Naive thymus-derived CD4-positive, alpha-beta T cell (primary cell): ENCODE measurements at places on chromosomes 1 and 21. TPM values are rescaled to one million over a fixed set of nuclear protein-coding genes. Genes with fewer than 3 reads are reported as not detected.
A peak's percentile ranks its signal among the peaks of the same experiment; 100 is the strongest.

DNA sequence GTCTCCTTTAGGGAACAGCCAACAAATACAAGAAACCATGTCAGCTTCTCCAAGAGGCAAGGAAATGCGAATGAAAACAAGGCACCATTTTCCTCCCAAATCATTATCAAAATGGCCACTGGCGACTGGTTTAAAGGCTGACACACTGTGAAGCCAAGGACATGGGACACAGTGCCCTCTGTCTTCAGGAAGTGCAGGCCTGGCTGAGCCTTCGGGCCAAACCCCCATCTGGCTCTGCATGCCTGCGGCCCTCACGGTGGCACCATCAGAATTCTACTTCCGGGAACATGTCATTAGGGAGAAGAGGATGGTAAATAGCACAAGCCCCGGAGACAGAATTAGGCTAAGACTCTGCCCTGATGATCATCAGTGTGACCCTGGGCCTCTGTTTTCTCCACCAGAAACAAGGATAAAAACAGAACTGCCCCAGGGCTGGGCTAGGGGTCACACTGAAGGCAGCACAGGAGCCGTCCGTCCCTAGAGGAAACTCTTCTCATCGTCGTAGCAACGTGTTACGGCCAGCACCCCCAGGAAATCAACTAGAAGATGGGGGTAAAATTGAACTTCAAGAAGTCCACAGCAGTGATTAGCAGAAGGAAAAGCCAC lies 103.5 kb downstream of the NPHP4 start:
- no peak overlapping the region for H3K27ac ChIP-seq
- no peaks in the 10 kb centered on the region for H3K4me1 ChIP-seq
- no peak overlapping the region for H3K4me3 ChIP-seq
- no peaks in the 10 kb centered on the region for H3K36me3 ChIP-seq
- no peak for DNase-seq

DNA sequence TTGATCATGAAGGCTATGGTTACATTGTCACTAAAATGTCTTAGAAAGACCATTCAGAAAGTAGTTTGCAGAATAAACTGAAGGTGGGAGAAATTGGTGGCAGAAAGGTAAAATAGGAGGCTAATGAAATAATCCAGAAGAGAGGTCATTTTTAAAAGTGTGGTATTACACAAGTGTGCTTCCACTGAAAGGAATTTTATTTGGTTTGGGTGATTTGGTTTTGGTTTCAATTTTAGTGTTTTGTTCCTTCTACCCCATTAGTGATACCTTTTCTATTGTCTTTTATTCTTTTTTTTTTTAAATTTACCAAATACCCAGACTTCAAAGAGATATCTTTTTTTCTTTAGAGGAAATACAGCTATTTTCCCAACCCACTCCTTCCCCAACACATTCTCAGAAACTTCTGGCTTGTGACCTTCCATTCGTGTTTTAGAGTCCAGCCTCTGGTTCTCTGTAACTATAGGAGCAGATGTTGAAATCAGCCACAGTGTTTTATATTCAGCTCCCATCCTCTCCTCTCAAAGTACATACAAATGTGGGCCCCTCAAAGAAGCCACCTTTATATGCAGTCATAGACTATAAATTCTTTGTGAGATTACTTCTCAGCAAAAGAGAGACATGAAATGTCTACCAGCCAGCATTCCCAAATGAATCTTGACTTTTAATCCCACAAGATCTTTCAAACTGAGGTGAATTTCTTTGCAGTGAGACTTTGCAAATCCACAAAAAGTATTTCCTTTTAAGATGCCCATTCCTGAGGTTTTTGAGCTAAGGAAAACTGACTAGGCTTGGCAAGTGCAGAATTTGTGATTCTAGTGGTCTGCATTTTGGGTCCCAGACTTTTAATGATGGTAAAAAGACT lies 42.0 kb upstream of the PALMD start:
- no peak overlapping the region for H3K4me3 ChIP-seq
- no peak overlapping the region for H3K27ac ChIP-seq
- H3K27me3 ChIP-seq = no peaks in the 10 kb centered on the region
- DNase-seq = no peak
- H3K36me3 ChIP-seq = no peaks in the 10 kb centered on the region

GRCh38 chr1:107952989-107953388 lies 12.0 kb downstream of the VAV3 start:
- H3K27ac ChIP-seq = no peak overlapping the region
- no peak for DNase-seq
- no peaks in the 10 kb centered on the region for H3K27me3 ChIP-seq
- no peaks in the 10 kb centered on the region for H3K36me3 ChIP-seq

The ZNF648 gene
- not detected in 2 replicates for total RNA-seq

DNA sequence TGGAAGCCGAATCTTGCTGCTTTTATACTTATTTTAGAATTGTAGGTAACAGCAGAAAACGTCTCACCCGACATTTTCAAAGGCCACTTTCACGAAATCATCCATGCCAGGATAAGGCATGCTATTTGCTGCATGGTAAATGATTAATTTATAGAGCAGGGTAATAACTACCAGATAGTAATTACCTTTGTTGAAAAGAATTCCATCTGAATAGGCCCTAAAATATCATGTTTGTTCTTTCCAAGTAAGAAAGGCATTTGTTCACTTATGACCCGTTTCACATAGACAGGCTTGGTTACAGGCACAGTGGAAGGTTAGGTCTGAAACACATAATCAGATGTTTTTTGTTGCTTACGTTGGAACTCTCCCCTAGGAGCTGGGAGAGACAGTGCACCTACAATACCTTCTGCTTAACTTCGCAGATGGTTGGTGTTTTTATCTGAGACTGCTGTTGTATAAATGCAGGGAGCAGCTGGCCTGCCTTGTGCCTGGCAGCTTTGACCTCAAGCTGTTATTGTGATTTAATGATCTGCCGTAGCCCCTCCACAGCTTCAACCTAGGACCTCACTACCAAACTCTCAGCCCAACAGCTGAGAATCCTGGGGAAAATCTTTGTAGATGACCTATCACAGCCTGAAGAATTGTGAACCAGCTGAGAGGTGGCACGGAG lies 1.6 kb downstream of the SLC44A3 start:
- H3K27me3 ChIP-seq = peaks cover 5% of the 10 kb centered on the region
- no peak for DNase-seq
- no peaks in the 10 kb centered on the region for H3K4me1 ChIP-seq
- no peak overlapping the region for H3K4me3 ChIP-seq

The RGS4 gene
- not detected for total RNA-seq

DNA sequence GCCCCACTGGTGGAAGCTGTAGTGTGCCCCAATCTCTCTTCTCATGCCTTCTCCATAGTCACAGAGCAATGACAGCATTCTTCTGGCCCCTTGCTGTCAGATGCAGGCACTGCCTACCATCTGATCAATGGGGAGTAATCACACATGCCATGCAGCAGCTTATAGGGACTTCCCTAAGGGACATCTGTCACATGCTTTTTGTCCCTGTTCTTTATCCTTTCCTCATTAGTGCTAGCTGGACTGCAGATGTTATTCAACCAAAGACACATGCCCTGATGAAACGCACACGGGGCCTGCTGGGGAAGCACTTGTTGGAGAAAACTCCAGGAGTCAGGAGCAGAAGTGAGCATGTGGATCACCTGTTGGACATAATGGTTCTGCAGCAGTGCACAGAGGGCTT lies 108.7 kb downstream of the KCNJ15 start:
- DNase-seq = no peak
- no peaks in the 10 kb centered on the region for H3K36me3 ChIP-seq
- H3K4me1 ChIP-seq = no peaks in the 10 kb centered on the region
- H3K27me3 ChIP-seq = no peaks in the 10 kb centered on the region
- no peak overlapping the region for H3K27ac ChIP-seq
- no peak overlapping the region for H3K4me3 ChIP-seq

DNA sequence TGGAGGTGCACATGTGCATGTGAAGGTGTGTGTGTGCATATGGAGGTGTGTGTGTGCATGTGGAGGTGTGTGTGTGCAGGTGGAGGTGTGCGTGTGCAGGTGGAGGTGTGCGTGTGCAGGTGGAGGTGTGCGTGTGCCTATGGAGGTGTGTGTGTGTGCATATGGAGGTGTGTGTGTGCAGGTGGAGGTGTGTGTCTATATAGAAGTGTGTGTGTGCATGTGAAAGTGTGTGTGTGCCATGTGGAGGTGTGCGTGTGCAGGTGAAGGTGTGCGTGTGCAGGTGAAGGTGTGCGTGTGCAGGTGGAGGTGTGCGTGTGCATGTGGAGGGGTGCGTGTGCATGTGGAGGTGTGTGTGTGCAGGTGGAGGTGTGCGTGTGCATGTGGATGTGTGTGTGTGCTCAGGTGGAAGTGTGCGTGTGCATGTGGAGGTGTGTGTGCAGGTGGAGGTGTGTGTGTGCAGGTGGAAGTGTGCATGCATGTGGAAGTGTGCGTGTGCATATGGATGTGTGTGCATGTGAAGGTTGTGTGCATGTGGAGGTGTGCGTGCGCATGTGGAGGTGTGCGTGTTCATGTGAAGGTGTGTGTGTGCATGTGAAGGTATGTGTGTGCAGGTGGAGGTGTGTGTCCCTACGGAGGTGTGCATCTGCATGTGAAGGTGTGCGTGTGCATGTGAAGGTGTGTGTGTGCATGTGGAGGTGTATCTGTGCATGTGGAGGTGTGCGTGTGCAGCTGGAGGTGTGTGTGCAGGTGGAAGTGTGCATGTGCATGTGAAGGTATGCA lies 13.5 kb downstream of the C1orf74 start:
- peaks cover 66% of the 10 kb centered on the region for H3K4me1 ChIP-seq
- no peak for DNase-seq
- H3K27ac ChIP-seq = peak overlapping the region; percentile 83
- peaks cover 28% of the 10 kb centered on the region for H3K36me3 ChIP-seq

DNA sequence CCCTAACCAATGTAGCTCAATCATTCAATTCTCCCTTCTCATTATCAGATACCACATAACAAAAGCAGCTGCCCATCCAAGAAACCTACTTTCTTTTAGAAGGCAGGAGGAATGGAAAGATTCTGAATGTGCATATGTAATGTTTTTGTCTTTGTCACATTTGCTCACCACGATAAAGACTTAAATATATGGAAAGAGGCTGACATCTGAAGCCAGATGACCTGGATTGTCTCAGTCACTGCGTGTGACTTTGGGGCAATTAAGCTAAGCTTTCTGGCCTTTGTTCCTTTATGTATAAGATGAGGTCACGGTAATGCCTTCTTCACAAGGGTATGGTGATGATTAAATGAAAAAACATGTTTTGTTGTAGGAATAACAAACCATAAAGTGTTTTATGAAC lies 42.6 kb downstream of the LRRC52 start:
- no peaks in the 10 kb centered on the region for H3K27me3 ChIP-seq
- no peak overlapping the region for H3K4me3 ChIP-seq
- no peaks in the 10 kb centered on the region for H3K4me1 ChIP-seq
